ENCODE measurements at places on chromosomes 5 and 9. TPM values are rescaled to one million over a fixed set of nuclear protein-coding genes. Genes with fewer than 3 reads are reported as not detected.

DNA sequence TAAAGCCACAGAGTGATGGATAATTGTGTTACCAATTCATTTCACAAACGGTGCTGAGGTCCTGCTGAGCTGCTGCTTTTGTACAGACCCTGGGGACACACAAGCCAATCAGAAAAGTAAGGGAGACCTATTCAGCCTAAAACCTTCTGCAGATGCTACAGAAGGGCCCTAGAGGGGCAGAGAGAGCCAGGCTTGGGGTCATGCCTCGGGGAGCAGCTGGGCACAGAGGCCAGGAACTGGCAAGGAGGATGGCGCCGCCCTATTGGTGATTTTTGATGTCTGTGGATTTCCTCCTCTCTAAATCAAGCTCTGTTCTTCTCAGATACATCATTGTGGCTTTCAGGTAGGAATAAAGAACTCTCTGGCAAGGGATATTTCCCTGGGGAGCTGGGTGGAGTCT, 181.9 kb downstream of the ZNF462 start:
- DNase-seq, result no peak

- no peak for DNase-seq
These were observed 371.1 kb downstream of the SPOCK1 start for GRCh38 chr5:137128012-137128411.

- peak; percentile 5 for DNase-seq
These were observed 62.3 kb downstream of the RIGI start for GRCh38 chr9:32463500-32464293.

DNA sequence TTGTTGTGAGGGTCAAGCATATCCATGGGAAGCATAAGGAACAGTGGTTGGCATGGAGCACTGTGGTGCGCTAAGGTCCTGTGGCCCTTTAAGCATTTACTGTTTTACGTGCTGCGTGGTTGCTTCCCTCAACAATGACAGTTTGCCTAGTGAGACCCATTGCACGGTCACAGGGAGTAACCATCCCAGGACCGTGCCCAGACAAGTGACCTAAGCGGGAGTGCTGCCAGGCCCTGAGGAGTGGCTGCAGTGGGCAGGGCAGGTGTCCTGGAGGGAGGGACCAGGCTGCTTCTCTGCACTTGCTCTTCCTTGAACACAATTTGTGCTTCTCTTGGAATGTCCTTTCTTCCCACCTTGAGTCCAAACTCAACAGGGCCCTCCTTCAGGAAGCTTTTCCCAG, 64.6 kb downstream of the RGS3 start:
- no peak for DNase-seq

GRCh38 chr5:77423022-77423750, 68.9 kb downstream of the WDR41 start:
- DNase-seq, result no peak

DNA sequence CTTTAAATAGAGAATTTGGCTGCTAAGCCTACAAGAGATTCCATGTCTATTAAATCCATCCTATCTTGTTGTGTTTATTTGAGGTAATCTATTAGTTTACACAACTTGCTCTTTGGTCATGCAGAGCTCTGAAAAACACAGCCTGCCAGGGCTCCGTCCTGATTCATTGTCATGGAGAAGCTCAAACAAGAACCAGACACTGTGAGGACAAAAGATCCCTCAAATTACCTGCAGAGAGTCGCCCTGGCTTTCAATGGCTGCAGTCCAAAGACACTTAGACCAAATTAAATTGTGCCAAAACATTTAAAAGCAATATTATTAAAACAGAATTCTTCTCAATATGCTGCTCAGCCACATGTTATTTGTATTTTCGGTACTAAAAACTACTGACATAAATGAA, 60.1 kb downstream of the CDH18 start:
- DNase-seq, result no peak

GRCh38 chr5:19771174-19771835, 216.7 kb downstream of the CDH18 start:
- no peak for DNase-seq

The STK32A gene
- 0.87 TPM for total RNA-seq

The IFNK gene
- not detected for total RNA-seq

GRCh38 chr5:124584991-124585715, 161.3 kb downstream of the ZNF608 start:
- DNase-seq, result no peak

The PLCXD3 gene
- total RNA-seq, result 0.26 TPM

The CCDC152 gene
- 2.8 TPM for total RNA-seq
